ENCODE measurements at places on chromosomes 1 and 21.

- DNase-seq: no peak
These were observed 141.1 kb upstream of the RUNX1 start for GRCh38 chr21:35190201-35190701.

DNA sequence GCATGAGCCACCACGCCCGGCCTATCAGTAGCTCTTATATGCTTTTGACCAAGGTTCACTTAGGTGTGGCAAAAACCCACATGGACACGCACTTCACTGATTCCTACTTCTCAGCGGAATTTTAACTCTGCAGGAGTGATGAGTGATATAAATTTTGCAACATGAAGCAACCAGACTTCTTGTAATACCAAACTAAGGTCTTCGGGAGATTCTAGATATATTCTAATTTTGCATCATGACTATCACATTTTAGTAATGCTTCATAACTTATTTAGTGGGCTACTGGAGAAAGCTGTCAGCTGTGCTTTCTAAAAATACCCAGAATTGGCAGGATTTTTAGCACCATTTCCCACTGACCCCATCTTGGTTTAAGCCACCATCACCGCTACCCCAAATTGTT is 27.8 kb downstream of the RHCE start:
- no peak for DNase-seq

GRCh38 chr1:77143529-77144121 is 75.6 kb downstream of the PIGK start:
- no peak for DNase-seq

GRCh38 chr1:201582705-201583442 is 43.9 kb downstream of the NAV1 start:
- DNase-seq: no peak

DNA sequence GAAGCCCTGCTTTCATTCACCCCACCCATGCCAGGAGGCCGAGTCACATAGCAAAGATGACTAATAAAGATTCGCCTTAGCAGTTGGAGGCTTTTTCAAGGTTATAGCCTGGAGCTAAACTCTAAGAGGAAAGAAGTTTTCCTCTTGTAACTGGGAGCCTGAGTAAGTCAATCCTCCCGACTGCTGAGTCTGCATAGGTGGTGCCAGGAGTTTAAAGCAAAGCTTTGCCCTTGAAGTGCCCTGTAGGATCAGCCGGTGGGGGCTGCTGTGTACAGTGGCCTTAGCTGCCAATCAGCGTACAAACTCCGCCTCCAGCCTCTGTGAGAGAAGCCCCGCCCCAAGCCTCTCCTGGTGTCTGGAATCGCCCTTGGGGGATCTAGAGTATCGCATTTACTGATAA is 147.5 kb upstream of the SPATA6 start:
- no peak for DNase-seq

GRCh38 chr1:69122373-69122772 is 445.3 kb upstream of the LRRC7 start:
- no peak for DNase-seq

- no peak for DNase-seq
These were observed 15.0 kb downstream of the PADI3 start for GRCh38 chr1:17263936-17264335.

GRCh38 chr1:65310078-65310587 is 790 bp downstream of the DNAJC6 start:
- DNase-seq: no peak

- no peak for DNase-seq
These were observed 9.8 kb downstream of the ITSN1 start for GRCh38 chr21:33651965-33652680.

DNA sequence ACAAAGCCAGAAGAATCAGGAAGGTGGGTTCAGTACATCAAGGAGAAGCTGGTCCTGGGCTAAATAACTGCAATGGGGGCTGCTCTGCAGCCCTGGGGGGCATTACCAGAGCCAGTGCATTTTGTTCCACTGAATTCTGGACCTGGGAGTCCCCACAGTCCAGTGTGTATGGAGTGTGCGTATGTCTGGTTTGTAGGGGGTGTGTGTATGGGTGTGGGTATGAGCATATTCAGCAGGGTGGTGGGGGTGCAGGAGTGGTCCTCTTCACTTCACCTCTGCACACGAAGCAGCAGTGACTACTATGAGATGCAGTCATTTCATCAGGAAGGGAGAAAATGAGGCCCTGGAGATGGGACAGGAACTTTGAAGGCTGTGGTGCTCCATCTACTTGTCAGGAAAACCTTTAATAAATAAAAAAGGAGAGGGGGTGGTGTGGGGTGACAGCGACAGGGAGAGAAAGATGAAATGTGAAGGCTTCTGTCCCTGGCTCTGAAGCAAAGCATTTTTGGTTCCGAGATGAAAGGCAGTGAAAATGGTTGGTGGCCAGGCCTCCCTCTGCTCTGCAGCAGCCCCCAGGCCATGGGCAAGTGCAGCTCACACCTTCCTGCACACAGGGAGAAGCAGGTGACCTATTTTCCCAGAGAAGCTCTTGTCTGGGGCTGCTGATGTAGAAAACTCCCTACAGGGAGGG is 121.5 kb upstream of the CACHD1 start:
- DNase-seq: no peak

DNA sequence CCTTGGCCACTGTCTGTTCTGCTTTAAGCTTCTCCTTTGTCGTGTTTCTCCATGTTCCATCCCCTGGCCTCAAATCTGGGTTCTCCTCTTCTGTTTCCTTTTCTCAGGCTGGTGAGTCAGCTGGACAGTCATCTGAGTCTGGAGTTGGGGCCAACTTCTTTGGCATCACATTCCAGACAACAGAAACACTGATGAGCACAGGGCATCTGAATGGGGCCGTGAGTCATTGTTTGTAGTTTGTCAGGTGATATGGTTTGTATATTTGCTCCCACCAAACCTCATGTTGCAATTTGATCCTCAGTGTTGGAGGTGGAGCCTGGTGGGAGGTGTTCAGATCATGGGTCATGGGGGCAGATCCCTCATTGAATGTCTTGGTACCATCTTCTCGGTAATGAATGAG is 14.3 kb upstream of the OLIG2 start:
- no peak for DNase-seq

- no peak for DNase-seq
These were observed 117.8 kb downstream of the LIPI start for GRCh38 chr21:14092834-14093560.

DNA sequence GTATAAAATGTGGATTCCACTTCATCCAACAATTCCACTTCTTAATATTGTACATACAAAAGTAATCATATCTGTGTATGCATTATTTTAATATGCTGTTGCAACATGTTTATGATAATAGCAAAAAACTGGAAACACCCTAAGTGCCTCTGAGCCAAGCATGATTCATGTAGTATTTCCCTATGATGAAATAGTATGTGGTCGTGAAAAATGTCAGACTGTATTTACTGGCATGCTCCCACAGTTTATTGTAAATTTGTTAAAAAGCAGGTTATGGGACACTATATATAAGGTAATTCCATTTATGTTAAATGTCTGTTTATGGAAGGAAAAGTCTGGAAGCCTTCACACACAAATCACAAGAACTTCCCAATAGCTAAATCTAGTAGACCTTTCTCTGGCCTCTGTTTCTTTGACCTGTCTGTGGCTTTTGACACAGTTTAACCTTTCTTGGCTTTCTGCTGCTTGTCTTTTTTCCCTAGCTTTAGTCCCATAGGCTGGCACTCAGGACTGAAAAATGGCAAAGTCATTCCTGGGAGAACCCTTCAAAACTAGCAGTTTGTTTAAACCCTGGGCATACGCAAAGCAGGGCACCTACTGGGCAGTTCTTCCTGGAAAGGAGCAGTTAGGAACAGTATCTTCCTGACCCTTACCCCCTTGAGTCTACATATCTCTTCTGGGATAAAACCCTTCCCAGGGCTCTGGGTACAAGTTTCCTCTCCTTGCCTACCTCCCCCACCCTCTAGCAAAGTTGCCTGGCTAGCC is 65.4 kb upstream of the ARTN start:
- no peak for DNase-seq

GRCh38 chr1:57623039-57623790 is 199.4 kb upstream of the DAB1 start:
- no peak for DNase-seq

- no peak for DNase-seq
These were observed 36.0 kb downstream of the CAPN2 start for GRCh38 chr1:223748405-223748772.

DNA sequence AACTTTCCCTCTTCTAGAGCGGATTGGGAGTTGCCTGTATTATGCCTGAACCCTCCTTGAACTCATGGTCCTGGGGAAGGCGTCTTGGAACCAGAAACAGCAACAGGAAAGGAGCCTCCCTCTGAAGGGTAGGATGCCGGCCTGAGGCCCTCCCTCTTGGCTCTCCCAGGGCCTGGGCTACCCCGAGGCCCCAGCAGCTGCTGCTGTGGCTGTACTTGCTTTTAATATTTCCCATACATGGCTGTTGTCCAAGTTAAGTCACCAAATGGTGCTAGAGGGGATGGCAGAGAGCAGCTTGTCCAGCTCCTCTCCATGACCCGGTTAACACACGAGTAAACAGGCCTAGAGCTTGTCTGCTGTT is 10.5 kb downstream of the CHRNB2 start:
- DNase-seq: no peak

DNA sequence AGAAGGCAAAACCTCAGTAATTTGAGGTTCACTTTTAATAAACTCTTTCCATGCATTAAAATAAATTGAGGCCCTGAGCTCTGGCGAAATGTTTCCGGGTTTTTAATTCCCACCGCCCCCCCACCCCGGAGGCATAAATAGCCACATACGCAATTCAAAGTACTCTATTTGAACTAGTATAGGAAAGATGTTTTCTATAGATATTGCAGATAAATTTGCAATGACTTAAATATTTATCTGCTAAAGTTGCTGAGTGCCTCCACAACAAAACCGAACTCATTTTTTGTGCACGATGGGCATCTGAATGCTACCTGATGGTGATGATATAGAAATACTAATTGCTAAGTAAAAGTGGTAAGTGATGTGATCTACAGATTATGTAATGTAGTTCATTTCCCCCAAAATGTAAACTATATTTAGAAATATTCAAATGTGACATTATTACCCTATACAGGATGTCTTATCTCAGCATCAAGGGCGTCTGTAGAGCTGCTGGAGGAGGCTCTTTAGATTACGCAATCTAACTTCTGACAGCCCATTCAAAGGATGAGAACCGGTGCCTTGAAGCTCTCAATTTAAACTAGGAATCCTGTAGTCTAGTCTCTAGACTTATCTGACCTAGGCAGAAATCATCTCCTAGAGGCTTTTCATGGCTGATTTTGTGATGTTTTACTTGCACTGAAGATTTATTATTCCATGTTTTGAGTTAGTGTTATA is 8.5 kb downstream of the IRF2BP2 start:
- no peak for DNase-seq

- DNase-seq: no peak
These were observed 4.1 kb downstream of the TAGLN2 start for GRCh38 chr1:159921251-159921650.

- DNase-seq: no peak
These were observed 43.1 kb upstream of the SGIP1 start for GRCh38 chr1:66490816-66491215.

DNA sequence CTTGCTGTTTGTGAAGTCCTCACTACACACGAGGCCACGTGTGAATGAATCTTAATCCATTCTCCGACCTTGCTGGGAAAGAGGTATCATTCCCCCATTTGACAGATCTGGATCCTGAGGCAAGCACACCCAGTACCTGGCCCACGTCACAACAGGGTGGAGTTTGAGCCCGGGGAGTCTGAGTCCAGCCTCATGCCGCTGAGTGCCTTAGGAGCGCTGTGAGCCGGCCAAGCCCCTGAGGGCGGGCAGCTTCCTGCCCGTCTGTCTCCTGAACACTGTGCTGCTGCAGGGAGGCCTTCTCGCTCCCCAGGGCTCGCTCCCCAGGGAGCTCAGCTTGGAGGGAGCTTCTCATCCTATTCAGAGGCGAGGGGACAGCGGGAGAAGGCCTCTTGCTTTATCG is 29.7 kb downstream of the SLC45A1 start:
- DNase-seq: no peak

DNA sequence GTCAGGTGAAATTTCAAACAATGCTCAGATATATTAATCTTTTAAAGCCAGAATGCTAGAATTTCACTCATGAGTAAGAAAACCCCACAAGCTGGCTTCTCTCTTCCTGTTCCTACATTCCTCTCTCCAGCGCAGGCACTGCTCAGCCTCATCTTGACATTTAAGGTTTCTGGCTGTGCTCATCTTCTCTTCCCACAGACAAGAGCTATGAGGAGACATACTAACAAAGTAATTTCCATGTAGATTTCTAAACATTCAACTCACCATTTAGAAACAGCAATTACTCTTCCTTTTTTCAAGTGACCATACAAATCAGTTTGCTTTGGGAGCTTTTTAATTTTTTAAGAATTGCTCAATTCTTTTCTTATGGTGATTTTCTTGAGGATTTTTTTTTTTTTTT is 7.8 kb upstream of the LRRC8D start:
- no peak for DNase-seq

DNA sequence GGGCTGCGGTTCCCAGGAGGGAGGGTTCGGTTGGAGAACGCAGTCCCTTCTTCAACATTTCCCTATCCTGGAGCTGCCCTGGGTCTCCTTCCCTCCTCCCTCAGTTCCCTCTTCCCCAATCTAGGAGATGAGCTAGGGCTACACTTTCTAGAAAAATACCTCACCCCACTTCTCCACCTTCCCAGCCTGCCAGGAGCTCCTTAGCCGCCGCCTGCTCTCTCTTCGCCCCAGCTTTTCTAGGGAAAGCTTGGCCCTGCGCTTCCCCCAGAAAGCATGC is 488 bp upstream of the ADAMTS1 start:
- no peak for DNase-seq

GRCh38 chr21:24367936-24368335 is 1239.3 kb downstream of the MRPL39 start:
- DNase-seq: no peak

DNA sequence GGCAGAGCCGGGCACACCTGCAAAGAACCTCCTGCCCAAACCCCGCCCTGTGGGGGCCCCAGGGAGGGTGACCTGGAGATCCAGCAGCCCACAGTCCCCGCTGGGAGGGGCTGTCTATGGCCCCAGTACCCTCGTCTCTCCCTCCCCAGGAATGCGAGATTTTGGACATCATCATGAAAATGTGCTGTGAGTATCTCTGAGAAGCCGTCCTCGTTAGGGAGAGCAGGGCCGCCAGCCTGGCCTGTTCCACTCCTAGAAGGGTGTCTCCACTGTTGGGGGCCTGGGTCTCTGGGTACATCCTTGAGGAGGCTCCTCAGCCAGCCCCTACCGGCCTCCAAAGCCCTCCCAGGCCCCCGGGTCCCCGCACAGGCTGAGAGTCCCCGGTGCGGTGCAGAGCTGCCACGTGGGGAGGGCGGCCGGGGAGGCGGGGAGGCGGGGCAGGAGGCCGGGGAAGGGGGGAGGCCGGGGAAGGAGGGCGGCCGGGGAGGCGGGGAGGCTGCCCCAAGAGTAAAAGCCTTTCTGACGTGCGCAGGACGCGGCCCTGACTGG is 18.7 kb downstream of the COL6A1 start:
- no peak for DNase-seq

DNA sequence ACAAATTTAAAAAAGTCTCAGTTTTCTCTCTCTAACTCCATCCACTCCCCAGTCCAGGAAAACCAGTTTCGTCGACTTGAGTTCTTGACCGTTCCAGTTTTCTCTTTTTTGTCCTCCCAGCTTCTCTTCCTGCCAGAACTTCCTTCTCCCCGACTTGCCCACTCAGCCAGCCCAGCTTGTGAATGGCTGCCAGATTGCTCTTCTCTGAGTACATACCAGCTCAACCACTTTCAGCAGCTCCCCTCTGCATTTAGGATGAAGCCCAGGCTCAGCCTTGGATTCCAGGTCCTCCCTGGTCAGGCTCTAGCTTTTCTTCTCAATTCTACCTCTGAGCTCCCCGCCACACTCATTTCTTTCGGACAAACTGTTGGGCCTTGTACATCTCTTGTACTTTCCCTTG is 1.4 kb downstream of the DIO1 start:
- DNase-seq: no peak
